ENCODE measurements at places on chromosomes 1 and 21.
A peak's percentile ranks its signal among the peaks of the same experiment; 100 is the strongest.

DNA sequence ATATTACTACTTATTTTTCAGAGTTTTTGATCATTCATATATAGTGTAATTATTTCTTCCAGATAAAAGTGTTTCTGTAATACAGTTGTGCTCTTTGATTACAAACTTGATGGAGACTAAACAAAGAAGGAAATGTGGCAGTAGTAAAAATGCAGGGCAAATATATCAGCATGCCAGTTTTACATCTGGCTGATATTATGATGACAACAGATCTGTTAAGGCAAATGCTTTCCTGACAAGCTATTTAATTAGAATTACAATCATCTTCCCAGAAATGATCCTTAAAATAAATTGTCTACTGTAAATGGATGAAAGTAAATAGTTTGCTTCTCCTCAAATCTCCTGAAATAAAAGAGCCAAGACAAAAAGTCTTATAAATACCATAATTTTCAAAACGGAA lies 1659.8 kb downstream of the BRINP3 start:
- peaks cover 3% of the 10 kb centered on the region for H3K27me3 ChIP-seq
- H3K27ac ChIP-seq = no peak overlapping the region
- no peak for DNase-seq
- H3K4me3 ChIP-seq = no peak overlapping the region

DNA sequence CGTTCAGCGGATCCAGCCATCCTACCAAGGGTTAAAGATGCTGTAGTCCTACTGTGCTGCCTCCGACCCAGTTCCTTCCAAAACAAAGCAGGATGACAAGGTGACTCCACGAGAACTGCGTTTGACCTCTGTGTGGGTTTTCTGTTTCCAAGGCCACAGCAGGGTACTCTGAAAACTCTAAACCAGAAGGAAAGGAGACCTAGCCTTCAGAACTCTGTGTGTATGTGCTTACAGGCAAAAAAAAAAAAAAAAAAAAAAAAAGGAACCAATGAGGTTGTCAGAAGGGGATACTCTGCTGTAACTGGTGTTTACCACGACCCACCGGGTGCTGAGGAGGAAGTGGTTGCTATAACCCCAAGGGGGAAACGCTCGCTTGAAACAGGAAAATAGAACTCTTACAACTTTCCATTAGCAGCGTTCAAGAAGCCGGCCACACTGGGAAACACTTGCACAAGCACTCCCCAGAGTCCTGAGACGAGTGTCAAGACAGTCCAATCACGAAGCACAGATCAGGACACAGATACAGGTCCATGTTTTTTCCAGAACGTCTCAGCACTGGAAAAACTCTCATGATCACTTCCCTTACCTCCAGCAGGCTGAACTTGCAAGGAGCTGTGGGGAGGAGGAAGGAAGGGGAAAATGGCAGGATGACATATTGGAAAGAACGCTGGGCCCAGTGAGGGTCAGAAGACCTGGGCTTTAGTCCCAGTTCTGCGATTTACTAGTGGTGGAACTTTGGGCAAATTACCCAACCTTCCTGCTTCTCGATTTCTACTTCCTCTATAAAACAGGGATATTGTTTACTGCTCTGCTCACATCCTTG lies 64.0 kb downstream of the ITPKB start:
- peaks cover 6% of the 10 kb centered on the region for H3K27me3 ChIP-seq
- peaks cover 10% of the 10 kb centered on the region for H3K36me3 ChIP-seq
- no peak for DNase-seq
- H3K27ac ChIP-seq = peak overlapping the region; percentile 92
- peaks cover 87% of the 10 kb centered on the region for H3K4me1 ChIP-seq

- H3K4me1 ChIP-seq = peaks cover 14% of the 10 kb centered on the region
- no peak for DNase-seq
- no peaks in the 10 kb centered on the region for H3K36me3 ChIP-seq
- H3K4me3 ChIP-seq = no peak overlapping the region
- H3K27me3 ChIP-seq = peaks cover 4% of the 10 kb centered on the region
These were observed 41.8 kb downstream of the PTAFR start for GRCh38 chr1:28134651-28135207.

- no peaks in the 10 kb centered on the region for H3K36me3 ChIP-seq
- no peak overlapping the region for H3K4me3 ChIP-seq
- no peak overlapping the region for H3K27ac ChIP-seq
- H3K27me3 ChIP-seq = no peaks in the 10 kb centered on the region
- peaks cover 3% of the 10 kb centered on the region for H3K4me1 ChIP-seq
- DNase-seq = no peak
These were observed 11.1 kb downstream of the DIPK1A start for GRCh38 chr1:92949937-92950817.

GRCh38 chr21:45818276-45818903 lies 163.2 kb upstream of the COL6A1 start:
- H3K4me3 ChIP-seq = no peak overlapping the region
- H3K27ac ChIP-seq = no peak overlapping the region

DNA sequence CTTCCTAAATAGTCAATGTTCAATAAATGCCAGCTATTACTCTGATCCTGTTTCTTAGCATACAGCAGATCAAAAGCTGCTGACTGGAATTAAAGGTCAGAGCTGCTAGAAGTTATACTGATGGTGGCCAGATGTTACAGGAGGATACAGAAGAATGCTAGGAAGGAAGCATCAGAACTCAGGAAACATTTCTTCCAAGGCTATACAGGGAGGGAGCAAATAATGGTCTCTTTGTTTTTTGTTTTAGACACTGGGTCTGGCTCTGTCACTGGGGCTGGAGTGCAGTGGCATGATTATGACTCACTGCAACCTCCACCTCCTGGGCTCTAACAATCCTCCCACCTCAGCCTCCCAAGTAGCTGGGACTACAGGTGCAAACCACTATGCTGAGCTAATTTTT lies 175.5 kb downstream of the RGS7 start:
- no peak for DNase-seq
- H3K4me1 ChIP-seq = peaks cover 17% of the 10 kb centered on the region
- H3K27me3 ChIP-seq = no peaks in the 10 kb centered on the region
- peak overlapping the region; percentile 11 for H3K27ac ChIP-seq
- H3K36me3 ChIP-seq = no peaks in the 10 kb centered on the region
- H3K4me3 ChIP-seq = no peak overlapping the region

GRCh38 chr1:234735476-234735875 lies 125.5 kb upstream of the IRF2BP2 start:
- H3K27ac ChIP-seq = no peak overlapping the region
- peaks cover 22% of the 10 kb centered on the region for H3K4me1 ChIP-seq
- H3K4me3 ChIP-seq = no peak overlapping the region
- DNase-seq = no peak
- H3K27me3 ChIP-seq = peaks cover 8% of the 10 kb centered on the region

- no peaks in the 10 kb centered on the region for H3K36me3 ChIP-seq
- peak overlapping the region; percentile 88 for H3K27ac ChIP-seq
- no peak overlapping the region for H3K4me3 ChIP-seq
- peaks cover 29% of the 10 kb centered on the region for H3K4me1 ChIP-seq
These were observed 5.7 kb upstream of the ARID1A start for GRCh38 chr1:26690157-26690556.

GRCh38 chr21:41318218-41318617 lies 1.6 kb downstream of the FAM3B start:
- peaks cover 11% of the 10 kb centered on the region for H3K27me3 ChIP-seq
- H3K4me3 ChIP-seq = no peak overlapping the region
- H3K4me1 ChIP-seq = peaks cover 4% of the 10 kb centered on the region
- no peak overlapping the region for H3K27ac ChIP-seq
- peaks cover 3% of the 10 kb centered on the region for H3K36me3 ChIP-seq

- peaks cover 5% of the 10 kb centered on the region for H3K36me3 ChIP-seq
- H3K4me3 ChIP-seq = no peak overlapping the region
- peaks cover 3% of the 10 kb centered on the region for H3K4me1 ChIP-seq
- peaks cover 8% of the 10 kb centered on the region for H3K27me3 ChIP-seq
- H3K27ac ChIP-seq = no peak overlapping the region
These were observed 56.9 kb downstream of the ODF2L start for GRCh38 chr1:86339014-86339812.

- H3K4me1 ChIP-seq = no peaks in the 10 kb centered on the region
- no peaks in the 10 kb centered on the region for H3K36me3 ChIP-seq
- peaks cover 2% of the 10 kb centered on the region for H3K27me3 ChIP-seq
- no peak for DNase-seq
- H3K4me3 ChIP-seq = no peak overlapping the region
- H3K27ac ChIP-seq = no peak overlapping the region
These were observed 239.4 kb upstream of the POU3F1 start for GRCh38 chr1:38285807-38286530.

DNA sequence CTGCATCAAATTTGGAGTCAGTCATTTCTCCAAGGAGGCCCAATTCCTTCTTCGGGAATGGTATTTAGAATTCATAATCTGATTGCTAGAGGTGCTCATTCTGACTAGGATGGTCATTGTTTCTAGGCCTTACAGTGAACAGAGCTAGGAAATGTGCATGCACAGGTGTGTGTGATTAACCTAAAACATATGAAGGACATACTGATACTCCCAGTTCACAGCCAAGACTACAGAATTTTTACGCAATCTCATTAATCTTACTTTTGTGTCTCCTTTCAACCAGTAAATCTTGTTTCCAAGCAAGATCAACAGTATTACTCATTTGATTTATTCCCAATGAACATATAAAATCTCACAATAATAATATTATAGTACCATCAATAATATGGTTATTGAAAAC lies 47.1 kb downstream of the NFASC start:
- H3K36me3 ChIP-seq = no peaks in the 10 kb centered on the region
- H3K27me3 ChIP-seq = no peaks in the 10 kb centered on the region
- no peak overlapping the region for H3K27ac ChIP-seq
- H3K4me3 ChIP-seq = no peak overlapping the region

DNA sequence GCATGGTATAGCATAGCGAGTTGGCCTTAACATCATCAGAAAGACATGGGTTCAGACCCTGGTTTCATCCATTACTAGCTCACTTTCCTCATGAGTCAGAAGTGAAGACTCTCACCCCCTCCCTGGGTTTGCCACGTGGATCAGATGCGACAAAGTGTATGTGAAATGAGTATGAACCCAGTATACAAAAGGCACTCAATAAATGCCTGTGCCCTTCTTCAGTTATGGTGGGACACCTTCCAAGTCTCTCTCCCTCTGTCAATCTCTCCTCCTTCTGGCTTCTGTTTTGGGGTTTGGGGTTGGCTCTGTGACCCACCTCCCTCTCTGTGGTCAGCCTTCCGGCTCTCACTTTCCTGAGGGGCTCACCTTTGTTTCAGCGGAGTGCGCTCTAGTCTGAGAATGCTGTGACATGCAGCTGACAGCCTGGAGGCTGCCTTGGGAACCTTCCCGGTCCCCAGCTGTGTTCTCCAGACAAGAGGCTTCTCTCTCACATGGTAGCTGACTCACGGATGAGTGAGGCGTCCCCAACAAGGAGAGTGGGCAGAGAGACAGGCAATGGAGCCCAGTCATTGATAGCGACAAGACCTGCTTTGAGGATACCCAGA lies 155.0 kb upstream of the EDN2 start:
- H3K36me3 ChIP-seq = no peaks in the 10 kb centered on the region
- H3K27me3 ChIP-seq = peaks cover 3% of the 10 kb centered on the region
- no peak overlapping the region for H3K27ac ChIP-seq
- no peak for DNase-seq
- H3K4me1 ChIP-seq = no peaks in the 10 kb centered on the region

- peak within 1 kb of the TSS; percentile 91 for H3K4me3 ChIP-seq
- H3K27ac ChIP-seq = no peak within 1 kb of the TSS
- H3K27me3 ChIP-seq = peaks cover 8% of the 10 kb centered on the region
- DNase-seq = peak; percentile 71
These were observed at the start of gene COL18A1 for GRCh38 chr21:45404730-45405270. TSS of gene COL18A1 (plus strand) at chr21:45405165. CDS start at chr21:45405231, 66 bp downstream.

- H3K27ac ChIP-seq = no peak overlapping the region
- H3K27me3 ChIP-seq = peaks cover 2% of the 10 kb centered on the region
- peaks cover 6% of the 10 kb centered on the region for H3K4me1 ChIP-seq
These were observed 69.7 kb upstream of the ADAM30 start for GRCh38 chr1:119966020-119966419.

DNA sequence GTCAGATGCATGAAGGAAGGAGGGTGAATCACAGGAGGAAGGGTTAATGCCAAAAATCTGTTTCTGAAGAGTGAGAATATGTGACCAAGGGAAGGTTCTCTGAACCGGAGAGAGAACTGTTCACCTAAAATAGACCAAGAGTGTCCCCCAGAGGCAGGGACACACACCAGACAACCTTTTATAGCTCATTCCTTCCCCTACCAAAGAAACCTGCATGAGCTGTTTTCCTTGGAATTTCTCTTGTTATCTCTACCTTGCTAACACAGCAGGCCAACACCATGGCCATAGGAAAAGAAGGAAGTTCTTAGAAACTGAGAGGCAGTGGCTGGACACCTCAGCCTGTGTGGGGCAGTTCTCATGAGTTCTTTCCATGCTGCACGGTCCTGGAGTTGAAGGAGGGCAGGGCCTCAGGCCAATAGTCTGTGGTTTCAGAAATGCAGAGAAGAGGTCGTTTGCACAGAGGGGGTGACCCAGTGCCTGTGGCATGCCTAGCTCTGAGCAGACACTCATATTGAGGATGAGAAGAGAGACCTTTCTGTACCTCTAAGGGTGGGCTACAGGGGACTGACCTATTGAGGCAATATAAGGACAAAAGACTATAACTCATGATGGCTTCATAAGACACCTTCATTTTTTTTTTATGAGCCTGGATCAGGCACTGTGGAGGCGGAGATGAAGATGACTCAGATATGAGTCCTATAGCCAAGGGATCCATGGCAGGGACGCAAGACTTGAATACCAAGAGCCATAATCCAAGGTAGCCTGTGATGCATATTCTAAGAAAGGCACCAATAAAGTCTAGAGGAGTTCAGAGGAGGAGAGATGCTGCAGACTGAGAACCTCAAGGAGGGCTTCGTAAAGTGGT lies 39.4 kb downstream of the IGFN1 start:
- DNase-seq = no peak
- no peaks in the 10 kb centered on the region for H3K36me3 ChIP-seq
- no peaks in the 10 kb centered on the region for H3K4me1 ChIP-seq
- H3K4me3 ChIP-seq = no peak overlapping the region
- no peaks in the 10 kb centered on the region for H3K27me3 ChIP-seq

Measured in endothelial cell (in vitro differentiated cells).